ENCODE measurements at places on chromosomes 12 and 14. TPM values are rescaled to one million over a fixed set of nuclear protein-coding genes. Genes with fewer than 3 reads are reported as not detected.

DNA sequence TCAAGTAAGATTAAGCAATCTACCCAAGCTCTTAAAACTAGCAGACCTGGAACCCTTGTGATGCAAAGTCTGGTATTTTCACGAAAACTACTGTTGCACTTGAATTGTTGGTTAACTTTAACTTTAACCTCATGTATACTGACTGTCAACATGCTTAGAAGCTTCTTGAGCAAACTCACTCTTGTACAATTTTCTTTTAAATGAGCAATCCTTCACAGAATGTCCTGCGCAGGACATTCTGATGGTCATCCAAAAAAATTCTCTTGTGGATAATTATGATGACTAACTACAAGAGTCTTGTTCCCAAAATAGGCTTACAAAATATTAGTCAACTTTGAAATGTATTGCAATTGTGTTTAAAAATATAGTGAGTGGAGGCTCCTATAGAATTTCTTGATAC lies 54.0 kb upstream of the PDE3A start:
- DNase-seq, result no peak

PZP gene
- not detected for total RNA-seq

DNA sequence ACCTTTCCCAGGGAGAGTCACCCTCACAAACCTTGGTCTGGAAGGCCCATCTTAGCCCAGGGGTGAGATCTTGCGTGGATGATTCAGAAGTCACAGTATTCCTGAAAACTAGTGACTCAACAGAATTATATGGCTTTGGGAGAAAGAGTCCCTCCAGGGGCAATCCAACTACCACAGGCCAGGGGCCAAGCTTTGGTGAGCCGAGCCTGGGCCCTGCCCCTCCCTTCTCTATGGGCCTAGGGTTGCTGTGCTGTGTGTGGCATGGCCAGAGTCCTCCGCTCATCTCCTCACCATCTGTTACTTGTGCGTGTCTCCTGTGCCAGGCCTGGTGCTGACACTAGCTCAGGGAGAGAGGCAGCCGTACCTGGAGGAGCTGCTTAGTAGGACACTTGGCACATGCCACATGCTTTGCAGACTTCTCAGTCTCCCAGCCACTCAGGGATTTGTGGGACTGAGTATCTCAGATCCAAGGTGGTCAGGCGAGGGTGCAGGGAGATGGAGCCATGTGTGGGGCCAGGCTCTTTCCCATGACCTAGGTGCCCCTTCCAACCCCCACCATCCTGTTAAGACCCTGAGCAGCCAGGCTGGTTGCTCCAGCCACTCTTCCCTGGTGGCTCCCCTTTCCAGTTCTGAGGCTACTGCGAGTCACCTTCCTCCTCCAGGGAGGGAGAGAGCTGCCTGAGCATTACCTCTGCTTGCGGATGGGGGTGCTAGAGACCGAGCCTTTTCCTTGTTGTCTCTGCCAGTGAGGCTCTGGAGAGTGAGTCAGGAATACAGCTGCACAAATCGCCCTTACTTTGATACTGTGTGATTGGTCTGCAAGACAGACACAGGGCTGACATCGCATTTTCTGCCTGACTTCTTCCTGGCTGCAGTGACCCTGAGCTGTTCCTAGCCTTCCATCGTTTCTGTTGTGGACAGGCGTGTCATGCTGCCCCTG lies 94.1 kb downstream of the SLC25A47 start:
- DNase-seq, result no peak

CD27 gene
- 4.7 TPM for total RNA-seq

TTC6 gene
- total RNA-seq, result not detected

DNA sequence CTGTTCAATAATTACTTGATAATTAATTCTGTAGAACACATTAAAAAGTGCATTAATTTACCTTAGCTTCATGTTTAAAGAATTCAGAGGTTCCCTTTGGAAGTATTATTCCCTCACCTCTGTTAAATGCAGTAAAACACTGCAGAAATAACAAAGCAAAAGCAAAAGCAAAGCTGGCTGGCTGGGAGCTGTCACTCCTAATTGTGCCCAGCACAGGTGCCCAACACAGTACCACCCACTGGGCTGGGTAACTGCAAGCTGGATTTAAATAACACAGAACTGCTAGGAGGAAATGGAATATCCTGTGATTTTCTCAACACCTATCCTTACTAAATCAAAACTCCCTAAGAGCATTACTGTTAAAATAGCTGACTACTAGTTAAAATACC lies 72.6 kb downstream of the SLC2A13 start:
- no peak for DNase-seq

DNA sequence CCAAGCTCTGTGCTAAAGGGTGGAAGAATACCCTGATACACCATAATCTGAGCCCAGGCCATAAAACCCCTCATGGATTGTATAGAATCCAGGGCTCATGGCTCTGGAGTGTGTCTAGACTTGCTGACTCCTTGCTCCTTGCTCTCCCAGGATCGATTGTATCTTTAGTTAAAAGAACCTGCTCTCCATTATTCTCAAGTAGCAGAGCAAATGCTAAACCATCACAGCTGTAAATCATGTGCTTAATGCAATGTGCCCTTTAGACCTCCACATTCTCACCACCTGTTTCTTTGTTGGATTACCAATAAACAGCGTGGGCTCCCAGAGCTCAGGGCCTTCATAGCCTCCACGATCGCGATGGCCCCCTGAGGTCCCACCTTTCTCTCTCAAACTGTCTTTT lies 411.6 kb upstream of the FBXO33 start:
- no peak for DNase-seq

- no peak for DNase-seq
Measured at GRCh38 chr12:26954027-26954426, 15.8 kb downstream of the FGFR1OP2 start.

GRCh38 chr14:34229140-34229539 lies 232.9 kb downstream of the SPTSSA start:
- no peak for DNase-seq

DNA sequence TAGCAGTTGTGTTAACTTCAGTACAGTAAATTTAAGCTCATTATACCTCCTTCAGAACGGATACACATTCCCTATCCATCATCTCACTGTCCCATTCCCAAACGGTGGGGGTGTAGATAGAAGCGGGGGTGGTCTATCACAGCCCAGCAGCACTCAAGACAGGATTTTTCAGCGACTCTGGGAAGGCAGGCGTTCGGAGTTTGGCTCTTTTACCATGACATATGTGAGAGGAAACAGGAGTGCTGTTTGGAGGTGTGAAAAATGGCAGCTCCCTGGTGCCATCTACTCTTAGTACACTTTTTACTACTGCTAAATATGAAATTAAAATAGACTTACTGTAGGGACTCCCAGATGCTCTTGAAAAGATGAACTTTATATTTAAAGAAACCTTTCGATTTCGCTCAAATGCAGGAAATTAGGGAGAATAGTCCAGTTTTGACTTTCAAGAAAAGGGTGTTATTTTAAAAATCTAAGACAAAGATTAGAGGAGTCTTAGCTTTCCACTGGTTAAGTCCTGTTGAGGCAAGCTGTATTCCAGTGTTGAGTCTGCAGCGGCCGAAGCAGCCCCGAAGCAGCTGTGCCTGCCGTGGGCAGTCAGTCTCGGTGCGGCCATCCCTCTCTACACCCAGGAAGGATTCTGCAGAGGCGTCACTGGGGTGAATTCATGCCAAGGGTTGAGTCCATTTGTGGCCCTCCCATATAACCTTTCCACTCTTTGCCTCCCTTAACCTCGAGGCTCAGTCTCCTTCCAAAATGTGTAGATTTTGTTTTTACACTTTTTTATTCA lies 42.1 kb downstream of the KCNMB4 start:
- no peak for DNase-seq

PTPRO gene
- total RNA-seq, result 11.9 TPM
